CD4-positive, alpha-beta T cell treated with Interleukin-1 beta for 1 hour (primary cell): ENCODE measurements at places on chromosomes 6 and 20.

DNA sequence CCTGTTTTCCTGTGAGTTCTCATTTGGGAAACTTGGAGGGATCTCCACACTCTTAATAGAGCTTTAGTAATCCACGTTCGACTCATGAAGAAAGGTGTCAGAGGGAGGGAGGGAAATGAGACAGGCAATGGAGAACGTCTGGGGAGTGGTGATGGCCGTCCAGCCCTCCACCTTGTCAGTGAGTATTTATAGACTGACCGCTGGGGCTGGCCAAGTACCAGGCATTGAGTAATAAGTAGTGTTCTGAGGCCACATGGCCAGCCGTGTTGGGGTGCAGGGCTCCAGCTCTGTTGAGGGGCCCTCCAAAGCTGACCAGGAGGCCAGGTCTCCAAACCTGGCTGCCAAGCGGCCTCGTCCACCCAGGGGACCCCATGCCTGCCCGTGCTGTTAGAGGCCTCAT, 11.3 kb upstream of the DSN1 start:
- DNase-seq = no peak

DNA sequence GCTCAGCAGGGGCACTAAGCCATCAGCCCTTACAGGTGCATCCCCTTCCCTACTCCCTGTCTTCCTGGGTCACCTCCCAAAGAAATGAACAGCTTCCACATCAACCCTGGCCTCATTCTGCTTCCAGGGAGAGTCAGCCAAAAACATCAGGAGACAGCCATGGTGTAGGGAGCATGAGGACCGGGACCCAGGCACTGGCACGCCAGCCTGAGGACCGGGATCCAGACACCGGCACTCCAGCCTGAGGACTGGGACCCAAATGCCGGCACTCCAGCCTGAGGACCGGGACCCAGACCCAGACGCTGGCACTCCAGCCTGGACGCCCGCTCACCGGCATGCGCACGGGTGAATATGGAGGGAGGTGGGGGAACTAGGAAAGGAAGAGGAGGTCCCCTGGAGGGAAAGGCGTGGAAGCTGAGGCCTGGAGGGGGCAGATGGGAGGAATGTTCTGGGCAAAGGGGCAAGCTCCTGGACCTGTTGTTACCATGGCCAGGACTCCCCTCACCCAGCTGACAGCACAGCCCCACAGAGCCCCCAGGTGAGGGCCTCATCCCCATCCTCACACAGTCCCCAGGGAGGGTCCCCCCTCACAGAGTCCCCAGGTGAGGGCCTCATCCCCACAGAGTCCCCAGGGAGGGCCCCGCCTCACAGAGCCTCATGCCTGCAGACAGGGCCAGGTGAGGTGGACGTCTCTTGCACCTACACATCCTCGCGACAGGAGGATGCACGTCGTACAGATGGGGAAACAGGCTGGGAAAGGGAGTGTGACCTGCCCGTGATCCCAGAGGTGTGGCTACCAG, 26.0 kb upstream of the MRGBP start:
- no peak for DNase-seq

- no peak for DNase-seq
Observed at GRCh38 chr6:165184192-165184979, 125.0 kb downstream of the C6orf118 start.

DNA sequence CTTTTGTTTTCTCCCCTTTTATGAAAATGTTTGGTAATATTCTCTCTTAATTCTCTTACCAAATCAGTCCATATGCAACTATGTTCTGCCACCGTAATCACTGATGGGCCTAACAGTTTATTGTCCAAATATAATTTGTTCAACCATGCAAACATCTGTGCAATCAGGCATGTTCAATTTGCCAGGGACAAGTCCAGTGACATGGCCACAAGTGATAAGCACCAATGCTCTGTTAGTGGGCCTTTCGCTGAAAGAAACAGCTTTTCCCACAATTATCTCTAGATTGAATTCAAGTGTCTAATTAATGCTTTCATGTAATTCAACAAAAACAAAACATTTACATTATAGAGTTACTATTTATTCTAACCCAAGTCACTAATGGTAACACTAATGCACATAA, 53.3 kb downstream of the EPB41L2 start:
- DNase-seq = no peak

DNA sequence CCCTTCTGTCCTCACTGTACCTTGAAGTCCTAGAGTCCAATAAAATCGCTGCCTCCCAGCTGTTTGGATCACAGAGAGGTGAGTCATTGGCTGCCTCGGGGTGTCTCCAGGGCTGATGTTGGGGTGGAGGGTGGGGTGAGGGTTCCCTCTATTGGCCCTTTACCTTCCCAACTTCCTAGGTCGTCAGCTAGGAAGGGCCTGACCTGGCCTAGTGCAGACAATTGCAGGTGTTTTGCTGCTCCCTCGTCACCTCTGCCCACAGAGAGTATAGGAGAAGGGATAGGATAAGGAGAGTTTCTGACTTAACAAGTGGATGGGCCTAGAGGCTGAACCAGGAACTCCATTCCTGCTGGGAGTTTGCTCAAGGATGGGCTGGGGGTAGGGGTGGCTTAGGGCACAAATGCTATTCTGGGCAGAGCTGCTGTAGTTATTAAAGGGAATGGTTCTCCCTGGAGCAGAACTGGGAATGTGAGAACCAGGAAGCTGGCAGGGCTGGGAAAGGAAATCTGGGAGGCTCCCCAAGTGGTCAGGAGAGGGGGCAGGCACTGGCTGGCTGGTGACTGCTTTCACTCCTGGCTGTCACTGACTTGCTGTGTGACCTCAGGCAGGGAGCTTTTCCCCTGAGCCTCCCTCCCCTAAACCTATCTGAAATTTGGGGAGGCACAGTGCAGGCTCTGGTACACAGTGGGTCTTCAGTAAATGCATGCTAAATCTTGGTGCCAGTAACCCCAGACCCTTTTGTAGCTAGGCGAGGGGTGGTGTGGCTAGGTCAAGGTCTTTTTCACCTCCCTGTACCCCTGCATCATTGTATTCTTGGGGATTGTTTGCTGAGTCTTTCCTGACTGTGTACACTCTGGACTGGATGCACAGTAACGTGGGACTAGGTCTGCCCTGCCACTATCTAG, 1.5 kb downstream of the TP53INP2 start:
- peak; percentile 24 for DNase-seq

- peak; percentile 51 for DNase-seq
Observed at GRCh38 chr20:63736893-63737694, 630 bp downstream of the LIME1 start.

DNA sequence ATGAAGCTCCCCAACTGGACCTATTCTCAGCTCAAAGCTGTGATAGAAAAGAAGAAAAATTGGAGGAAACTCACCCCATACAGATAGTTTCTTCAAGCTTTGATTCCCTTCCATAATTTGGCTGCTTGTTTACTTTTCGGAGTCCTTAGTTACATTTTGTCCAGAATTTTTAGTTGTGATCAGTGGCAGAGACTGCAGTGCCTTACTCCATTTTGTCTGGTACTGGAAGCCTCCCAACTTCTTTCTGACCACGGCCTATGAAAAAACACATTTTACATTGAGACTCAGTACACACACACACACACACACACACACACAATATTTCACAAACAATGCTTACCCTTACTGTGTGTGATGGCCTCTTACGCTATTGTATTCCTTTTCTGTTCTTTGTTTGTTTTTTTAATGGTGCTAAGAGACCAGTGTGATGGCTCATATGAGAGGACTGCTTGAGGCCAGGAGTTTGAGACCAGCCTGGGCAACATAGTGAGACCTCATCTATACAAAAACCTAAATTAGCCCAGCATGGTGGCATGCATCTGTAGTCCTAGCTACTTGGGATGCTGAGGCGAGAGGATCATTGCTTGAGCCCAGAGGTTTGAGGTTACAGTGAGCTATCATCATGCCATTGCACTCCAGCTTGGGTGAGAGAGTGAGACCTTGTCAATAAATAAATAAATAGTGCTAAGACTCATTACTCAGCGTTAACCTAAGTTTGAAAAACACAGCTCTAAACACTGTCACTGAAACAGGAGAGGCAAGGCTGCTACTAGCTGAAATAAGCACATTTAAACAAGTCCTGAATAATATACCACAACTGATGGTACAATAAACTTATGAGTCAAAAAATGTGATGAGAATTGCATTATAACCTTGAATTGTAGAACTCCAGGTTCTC, 13.8 kb upstream of the RNF8 start:
- no peak for DNase-seq

DNA sequence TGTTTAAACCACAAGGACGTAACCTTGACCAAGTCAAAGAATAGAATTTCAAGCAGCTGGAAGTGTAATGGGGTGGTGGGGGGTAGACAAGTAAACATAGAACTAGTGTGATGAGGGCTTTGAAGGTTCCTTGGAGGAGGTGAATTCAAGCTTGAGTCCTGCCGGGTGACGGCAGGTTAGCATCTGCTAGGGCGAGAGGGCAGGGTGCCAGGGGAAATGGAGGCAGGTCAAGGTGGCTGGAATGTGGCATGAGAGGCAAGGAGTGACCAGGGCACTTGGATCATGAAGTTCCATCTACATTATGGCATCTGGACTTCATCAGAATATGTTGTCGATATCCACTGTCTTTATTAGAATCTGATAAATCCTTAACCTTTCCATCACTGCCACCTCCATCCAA, 207.5 kb upstream of the SLC35B3 start:
- no peak for DNase-seq

GRCh38 chr6:16723826-16724225, 37.4 kb downstream of the ATXN1 start:
- no peak for DNase-seq

- DNase-seq = no peak
Observed at GRCh38 chr6:141364232-141364631, 768.5 kb upstream of the GJE1 start.

DNA sequence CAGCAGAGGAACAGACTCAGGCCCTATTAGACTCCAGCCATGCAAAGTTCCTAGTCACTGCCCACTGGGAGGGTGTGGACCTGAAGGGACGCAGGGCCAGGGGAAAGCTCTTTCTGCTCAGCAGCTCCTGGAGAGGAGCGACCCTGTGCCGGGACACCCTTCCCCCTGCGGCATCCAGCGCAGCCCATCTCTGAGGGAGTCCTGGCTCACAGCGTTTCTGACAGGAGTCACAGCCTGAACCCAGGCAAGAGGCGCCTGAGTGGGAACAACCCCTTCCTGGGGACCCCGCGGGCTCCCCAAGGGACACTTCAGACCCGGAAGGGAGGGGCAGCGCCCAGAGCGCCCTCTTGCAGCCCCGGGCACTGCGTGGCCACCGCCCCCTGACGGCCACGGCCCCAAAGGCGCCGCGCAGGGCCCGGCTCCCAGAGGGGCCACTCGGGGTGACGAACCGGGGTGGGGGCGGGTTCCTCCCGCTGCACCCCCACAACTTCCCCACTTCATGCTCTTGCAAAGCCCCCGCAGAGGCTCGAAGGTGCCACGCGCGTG, 862 bp downstream of the UCKL1 start:
- peak; percentile 43 for DNase-seq

- no peak for DNase-seq
Observed at GRCh38 chr6:166934174-166934573, 22.2 kb downstream of the RNASET2 start.

GRCh38 chr20:43658069-43658722, 8.7 kb upstream of the MYBL2 start:
- DNase-seq = no peak

GRCh38 chr6:46760925-46761324, 14.2 kb downstream of the ANKRD66 start:
- no peak for DNase-seq

DNA sequence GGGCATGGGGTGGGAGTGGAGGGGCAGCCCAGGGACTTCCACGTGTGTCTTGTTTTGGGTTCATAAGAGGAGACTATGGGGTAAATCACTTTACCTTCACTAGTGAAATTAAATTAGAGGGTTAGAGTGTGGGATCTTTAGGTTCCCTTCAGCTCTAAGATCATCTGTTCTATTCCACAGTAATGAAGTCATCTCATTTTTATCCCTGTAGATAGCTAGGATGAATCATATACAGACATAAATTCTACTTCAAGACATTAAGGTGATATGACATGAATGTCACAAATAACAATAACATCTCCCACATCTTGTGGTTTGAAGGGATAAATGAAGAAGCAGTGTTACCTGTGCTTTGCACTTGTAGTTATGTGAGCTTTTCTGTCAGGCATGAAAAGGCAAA, 83.8 kb downstream of the ELOVL4 start:
- DNase-seq = no peak

DNA sequence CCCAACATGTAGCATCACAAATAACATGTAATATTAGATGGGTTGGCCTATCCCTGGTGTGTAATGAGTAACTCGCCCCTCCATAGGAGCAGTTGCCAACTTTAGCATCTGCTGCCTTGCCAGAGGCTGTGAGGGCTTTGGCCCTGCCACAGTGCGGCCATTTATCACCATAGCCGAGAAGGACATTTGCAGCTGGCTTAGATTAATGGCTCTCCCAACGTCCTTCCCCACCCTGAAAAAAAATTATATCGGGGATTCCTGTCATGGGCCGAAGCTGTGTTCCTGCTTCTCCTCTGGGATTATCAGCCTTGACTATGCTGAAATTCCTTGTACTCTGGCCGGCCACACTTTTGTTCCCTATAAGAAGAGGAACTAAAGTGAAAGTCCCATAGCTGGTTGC, 7.6 kb upstream of the ADIG start:
- DNase-seq = no peak

- no peak for DNase-seq
Observed at GRCh38 chr20:2914160-2914559, 40.9 kb downstream of the PTPRA start.

DNA sequence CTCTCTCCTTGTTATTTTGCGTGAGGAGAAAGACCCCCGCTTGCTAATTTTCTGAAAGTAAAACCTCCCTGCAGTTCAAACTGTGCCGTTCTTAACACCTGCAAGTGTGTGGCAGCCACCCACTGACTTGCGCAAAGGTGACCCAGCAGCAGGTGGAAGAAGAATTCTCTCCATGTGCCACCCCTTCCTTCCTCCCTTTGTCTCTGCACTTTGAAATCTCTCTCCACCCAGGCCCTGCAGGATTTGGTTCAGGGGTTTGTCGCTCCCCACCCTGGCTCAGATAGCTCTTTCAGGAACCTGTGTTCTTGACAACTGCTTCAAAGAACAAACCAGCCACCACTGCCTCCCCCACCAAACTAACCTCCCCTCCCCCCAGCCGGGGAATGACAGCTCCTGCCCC, 41.4 kb downstream of the ZNF831 start:
- DNase-seq = no peak

DNA sequence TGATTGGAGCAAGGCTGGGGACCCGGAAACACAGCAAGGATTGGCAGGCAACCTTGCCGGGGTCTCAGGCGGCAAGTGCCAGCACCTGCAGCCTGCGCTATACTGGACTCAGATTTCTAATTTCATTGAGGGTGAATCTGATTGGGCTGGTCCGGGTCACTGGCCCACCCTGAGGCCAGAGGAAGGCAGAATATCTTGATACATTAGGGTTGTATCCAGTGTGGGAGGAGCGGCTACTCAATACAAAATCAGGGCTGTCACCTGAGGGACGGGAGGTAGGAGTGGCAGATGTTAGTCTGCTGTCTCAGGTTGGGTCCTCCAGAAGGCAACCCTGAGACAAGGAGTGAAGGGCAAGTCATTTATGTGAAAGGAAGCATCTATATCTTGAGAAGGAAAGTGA, 40.7 kb downstream of the BFSP1 start:
- DNase-seq = no peak

- no peak for DNase-seq
Observed at GRCh38 chr20:64077541-64077875, 1.8 kb downstream of the RGS19 start.
